Effector memory CD8-positive, alpha-beta T cell (primary cell): ENCODE measurements at places on chromosomes 6 and 20.

GRCh38 chr6:154509421-154510143, 903 bp downstream of the CNKSR3 start:
- H3K27me3 ChIP-seq, result peaks cover 49% of the 10 kb centered on the region
- no peaks in the 10 kb centered on the region for H3K4me1 ChIP-seq
- H3K27ac ChIP-seq, result no peak overlapping the region
- DNase-seq, result no peak

DNA sequence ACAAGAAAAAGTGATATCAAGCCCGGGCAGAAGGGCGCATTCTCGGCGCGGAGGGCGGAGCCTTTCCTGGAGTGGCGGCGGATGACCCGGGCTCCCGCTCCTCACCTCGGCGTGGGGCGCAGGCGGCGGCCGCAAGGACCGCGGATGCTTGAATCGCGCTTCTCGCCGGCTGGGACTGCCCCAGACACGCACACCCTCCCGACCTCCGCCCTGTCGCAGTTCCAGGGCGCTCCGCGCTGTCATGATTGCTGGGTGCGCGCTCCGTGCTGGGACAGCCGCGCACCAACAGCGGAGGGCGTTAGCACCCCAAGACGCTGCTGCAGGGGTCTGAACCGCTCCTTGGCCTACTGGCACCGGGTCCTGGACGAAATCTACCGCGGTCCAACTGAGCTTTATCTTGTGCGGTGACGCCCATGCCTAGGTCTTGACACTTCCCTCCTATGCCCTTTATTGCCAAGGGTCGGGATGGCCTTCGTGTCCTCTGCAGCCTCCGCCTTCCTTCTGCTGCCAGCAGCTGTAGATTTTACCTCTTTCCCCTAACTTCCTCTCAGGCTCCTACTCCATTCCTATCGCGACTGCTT, 43.3 kb downstream of the IRAK1BP1 start:
- H3K27me3 ChIP-seq, result peaks cover 32% of the 10 kb centered on the region
- no peak for DNase-seq
- H3K36me3 ChIP-seq, result no peaks in the 10 kb centered on the region
- H3K4me1 ChIP-seq, result peaks cover 14% of the 10 kb centered on the region
- H3K27ac ChIP-seq, result no peak overlapping the region

GRCh38 chr20:31710423-31711108, 12.1 kb downstream of the BCL2L1 start:
- H3K27me3 ChIP-seq, result no peaks in the 10 kb centered on the region
- peaks cover 33% of the 10 kb centered on the region for H3K36me3 ChIP-seq
- peak overlapping the region; percentile 87 for H3K27ac ChIP-seq
- no peak overlapping the region for H3K4me3 ChIP-seq
- H3K4me1 ChIP-seq, result peaks cover 90% of the 10 kb centered on the region

- no peak overlapping the region for H3K4me3 ChIP-seq
- peaks cover 2% of the 10 kb centered on the region for H3K36me3 ChIP-seq
These were observed 861.2 kb upstream of the EYS start for GRCh38 chr6:66568271-66568670.

- no peaks in the 10 kb centered on the region for H3K36me3 ChIP-seq
- no peak for DNase-seq
- H3K4me3 ChIP-seq, result no peak overlapping the region
- no peak overlapping the region for H3K27ac ChIP-seq
These were observed 102.5 kb downstream of the EYA2 start for GRCh38 chr20:46997187-46997586.
